Dermis blood vessel endothelial cell (primary cell): ENCODE measurements at places on chromosomes 7 and 10. TPM values are rescaled to one million over a fixed set of nuclear protein-coding genes. Genes with fewer than 3 reads are reported as not detected.
A peak's percentile ranks its signal among the peaks of the same experiment; 100 is the strongest.

The PHF14 gene
- total RNA-seq = 45.0 and 45.8 TPM in 2 replicates

GRCh38 chr10:63554657-63555056 lies 33.5 kb downstream of the REEP3 start:
- DNase-seq = peak; percentile 52

The DPCD gene
- total RNA-seq = 22.4 and 28.1 TPM in 2 replicates

- DNase-seq = no peak
These were observed 400.6 kb downstream of the DNAJB6 start for GRCh38 chr7:157737151-157738065.

The PTF1A gene
- not detected in 2 replicates for total RNA-seq

GRCh38 chr7:149060156-149060555 lies 30.4 kb downstream of the ZNF786 start:
- DNase-seq = no peak

The GARS1 gene
- 59.2 and 147 TPM in 2 replicates for total RNA-seq

The PPP1R17 gene
- total RNA-seq = not detected in 2 replicates

The C10orf53 gene
- total RNA-seq = not detected in 2 replicates

The MDFIC gene
- 69.1 and 78.2 TPM in 2 replicates for total RNA-seq

- DNase-seq = peak; percentile 68
These were observed 6.0 kb upstream of the REEP3 start for GRCh38 chr10:63515002-63515763.

DNA sequence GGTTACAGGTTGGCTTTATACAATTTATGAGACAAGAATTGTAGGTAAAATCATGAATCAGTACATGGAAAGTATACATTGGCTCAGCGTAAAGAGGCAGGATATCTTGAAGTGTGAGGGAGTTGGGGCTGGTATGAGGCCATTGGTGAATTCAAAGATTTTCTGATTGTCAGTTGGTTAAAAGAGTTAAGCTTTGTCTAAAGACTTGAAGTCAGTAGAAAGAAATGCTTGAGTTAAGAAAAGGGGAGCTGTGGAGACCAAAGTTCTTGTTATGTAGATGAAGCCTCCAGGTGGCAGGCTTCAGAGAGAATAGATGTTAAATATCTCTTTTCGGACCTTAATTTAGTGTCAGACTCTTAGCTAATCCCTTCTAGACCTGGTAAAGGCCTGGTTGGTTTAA lies 341.0 kb downstream of the GALNT17 start:
- no peak for DNase-seq

DNA sequence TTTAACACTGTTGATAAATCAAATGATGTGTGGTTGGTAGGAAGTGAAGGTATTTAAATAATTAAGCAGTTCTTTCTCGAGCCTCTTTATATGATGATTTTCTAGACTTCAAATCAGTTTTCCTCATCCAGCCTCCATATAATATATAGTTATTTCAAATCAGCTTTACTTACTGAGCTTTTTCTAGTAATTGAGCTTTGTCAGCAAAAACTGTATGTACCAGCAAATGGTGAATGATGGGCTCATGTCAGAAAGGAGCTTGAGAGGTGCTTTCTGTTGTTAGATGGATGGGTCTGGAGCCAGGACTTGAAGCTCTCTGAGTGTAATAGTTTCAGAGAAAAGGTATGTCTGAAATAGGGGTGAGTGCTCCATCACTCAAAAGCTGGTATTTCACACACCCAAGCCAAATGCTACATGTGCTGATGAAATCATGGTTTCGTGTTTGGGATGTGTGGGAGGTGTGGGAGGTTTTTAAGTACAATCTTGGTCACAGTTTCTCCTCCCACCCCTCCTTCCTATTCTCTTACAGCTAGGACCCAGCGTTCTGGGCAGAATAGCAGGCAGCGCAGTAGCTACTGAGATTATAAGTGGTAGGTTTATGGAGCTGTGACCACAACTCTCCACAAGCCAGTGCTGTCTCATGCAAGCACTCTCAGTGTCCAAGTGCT lies 55.8 kb downstream of the LRMDA start:
- no peak for DNase-seq

The NSUN5 gene
- total RNA-seq = 3.7 and 6.1 TPM in 2 replicates

DNA sequence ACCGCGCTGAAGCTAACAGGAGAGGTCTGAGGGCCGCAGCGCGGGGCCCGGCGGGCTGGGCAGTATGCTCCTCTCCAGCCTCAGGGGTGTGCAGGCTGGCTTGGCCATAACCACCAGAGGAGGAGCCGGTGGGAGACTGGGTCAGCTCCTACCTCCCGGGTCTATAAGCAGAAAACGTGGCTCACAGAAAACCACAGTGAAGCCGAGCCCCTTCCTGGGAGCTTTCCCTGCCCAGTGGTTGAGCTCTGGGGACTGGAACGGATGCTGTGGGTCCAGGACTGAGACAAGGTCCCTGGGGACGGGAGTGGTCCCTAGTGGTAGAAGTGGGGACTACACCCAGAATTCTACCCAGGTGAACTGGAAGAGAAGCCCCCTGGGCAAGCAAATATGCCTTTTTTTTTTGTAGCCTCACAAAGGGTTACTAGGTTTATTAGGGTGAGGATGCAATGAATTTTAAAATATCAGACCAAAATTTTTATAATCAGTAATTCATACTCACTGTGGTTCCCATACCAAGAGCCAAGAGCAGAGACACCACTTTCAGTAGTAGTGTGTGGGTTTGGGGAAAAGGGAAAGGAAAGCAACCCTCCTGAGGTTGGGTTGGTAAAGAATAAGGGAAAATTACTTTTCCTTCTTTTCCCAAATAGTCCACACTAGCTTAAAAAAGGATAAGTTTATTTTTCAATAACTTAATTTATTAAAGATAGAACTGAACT lies 67.9 kb upstream of the PRKCQ start:
- peak; percentile 24 for DNase-seq

GRCh38 chr7:41437257-41438196 lies 265.4 kb downstream of the INHBA start:
- DNase-seq = no peak
